Epithelial cell of proximal tubule (primary cell): ENCODE measurements at places on chromosomes 3 and 15. TPM values are rescaled to one million over a fixed set of nuclear protein-coding genes. Genes with fewer than 3 reads are reported as not detected.

The RBPMS2 gene
- 0.36 and 0.58 TPM in 2 replicates for total RNA-seq

The CGNL1 gene
- 2.5 and 3.2 TPM in 2 replicates for total RNA-seq

The HYAL3 gene
- 7.8 and 8.8 TPM in 2 replicates for total RNA-seq

The AMT gene
- 2.3 and 2.5 TPM in 2 replicates for total RNA-seq

The DUOX2 gene
- not detected in 2 replicates for total RNA-seq

GRCh38 chr3:66433522-66433782 lies 67.4 kb downstream of the LRIG1 start:
- DNase-seq, result no peak

DNA sequence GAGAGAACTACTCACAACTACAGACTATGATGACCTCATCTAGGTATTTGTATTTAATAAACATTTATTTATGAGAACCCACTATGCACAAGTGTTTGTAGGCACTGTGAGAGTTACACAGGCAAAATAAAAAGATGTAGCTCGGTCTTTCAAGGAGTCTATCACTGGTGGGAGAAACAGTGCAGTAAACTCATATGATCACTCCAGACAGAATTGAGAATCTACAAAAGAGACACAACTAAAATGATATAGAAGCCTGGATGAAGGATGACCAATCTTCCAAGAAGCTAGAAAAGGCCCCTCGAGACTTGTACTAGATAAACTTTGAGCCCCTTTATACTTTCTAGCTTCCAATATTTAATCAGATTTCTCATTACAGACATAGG lies 70.2 kb upstream of the ZBTB20 start:
- DNase-seq, result no peak

DNA sequence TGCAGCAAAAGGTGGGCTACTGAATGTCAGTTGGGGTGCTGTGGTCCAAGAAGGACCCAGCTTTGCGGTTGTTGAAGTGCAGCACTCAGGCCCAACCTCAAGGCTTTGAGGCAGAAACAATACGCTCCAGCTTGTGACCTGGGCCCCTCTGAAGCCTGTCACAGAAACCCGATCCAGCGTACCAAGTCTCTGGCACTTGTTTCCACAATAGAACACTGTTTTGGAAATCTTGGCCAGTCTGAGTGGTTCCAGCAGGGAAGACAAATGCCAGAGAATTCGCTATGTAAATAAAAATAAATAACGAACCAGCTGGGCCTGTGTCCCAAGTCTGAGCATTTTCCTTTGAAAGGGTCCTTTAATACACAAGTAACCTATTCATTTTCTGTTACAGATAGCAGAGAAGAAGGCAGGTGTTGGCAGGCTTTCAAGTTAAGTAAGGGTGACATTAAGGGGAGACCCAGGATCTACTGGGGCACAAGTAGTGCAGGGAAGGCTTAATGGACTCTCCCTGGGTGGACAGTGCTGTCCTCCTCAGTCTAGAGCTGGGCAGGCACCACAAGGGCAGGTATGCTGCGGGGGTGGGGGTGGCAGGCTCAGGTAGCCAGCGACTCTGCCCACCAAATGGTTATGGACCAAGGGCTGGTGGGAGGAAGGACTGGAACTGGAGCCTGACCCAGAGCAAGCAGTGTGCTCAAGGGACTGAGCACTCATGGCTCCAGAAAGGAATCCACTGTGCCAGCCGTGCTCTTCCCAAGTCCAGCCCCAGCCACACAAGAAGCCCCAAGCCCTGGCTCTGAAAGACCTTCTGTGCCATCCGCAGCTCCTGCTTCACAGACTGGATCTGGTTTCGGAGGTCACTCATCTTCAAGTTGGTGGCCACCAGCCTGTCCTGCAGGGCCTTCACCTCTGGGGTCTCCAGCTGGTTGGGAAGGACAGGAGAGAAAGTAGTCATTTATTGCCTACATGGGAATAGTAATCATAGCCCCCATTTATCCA lies 26.3 kb downstream of the CCDC13 start:
- DNase-seq, result no peak

DNA sequence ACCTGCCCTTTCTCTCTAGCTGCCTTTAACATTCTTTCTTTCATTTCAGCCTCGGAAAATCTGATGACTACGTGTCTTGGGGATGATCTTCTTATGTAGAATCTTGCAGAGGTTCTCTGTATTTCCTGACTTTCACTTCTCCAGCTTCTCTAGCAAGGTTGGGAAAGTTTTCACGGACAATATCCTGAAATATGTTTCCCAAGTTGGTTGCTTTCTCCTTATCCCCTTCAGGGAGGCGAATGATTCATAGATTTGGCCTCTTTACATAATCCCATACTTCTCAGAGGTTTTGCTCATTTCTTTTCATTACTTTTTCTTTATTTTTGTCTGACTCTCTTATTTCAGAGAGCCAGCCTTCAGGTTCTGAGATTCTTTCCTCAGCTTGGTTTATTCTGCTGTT lies 62.1 kb upstream of the CCDC54 start:
- DNase-seq, result no peak

DNA sequence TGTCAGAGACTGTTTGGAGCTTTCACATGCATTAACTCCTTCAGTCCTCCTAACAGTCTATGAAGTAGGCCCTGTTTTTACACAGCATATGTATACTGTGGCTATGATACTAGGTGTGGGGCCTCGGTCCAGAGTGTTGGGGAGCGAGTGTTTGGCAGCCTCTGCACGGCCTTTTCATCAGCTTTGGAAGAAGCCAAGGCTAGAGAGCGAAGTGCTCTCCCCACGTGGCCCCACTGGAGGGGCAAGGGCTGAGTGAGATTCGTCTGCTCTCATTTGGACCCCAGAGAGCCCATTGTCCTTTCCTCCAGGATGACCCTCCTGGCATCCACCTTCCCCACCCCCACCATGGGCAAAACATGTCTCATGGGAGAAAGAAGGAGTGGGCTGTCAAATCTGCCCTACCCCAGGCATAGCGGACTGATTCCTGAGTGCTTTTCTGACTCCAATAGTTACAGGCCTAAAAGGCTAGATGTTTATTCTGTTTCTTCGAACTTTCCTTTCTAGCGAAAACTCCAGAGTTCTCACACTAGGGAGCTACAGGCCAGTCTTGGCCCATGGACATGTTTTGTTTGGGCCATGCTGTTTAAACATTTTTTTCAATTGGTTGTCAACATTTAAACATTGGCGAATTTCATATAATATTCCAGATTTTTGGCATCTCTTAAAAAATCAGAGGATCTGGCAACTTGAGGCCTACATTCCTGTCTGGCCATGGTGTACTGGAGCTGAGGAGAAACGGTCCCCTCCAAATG lies 76.0 kb downstream of the EEFSEC start:
- no peak for DNase-seq

- no peak for DNase-seq
Measured at GRCh38 chr15:28114721-28115622, 15.9 kb upstream of the OCA2 start.

DNA sequence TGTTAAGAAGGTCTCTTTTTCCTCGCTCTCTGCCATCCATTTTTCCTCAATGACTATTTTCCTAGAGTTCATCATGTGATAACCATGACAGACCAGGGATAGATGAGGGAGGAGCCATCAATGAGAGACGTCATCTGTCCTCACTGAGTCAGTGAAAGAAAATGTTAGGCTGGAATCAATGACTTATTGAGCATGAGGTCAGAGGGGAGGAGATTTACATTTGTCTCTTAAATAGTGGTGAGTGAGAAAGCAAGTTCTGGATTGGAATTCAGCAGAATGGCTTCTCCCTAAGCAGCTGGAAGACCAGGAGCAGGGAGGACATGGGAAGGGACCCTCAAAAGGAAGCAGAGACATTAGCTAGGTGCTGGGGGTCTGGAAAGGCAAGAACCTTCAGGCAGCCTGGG lies 28.2 kb upstream of the USP3 start:
- peak; percentile 99 for DNase-seq

- peak; percentile 43 for DNase-seq
Measured at GRCh38 chr3:125194061-125194848, 18.3 kb downstream of the SLC12A8 start.

DNA sequence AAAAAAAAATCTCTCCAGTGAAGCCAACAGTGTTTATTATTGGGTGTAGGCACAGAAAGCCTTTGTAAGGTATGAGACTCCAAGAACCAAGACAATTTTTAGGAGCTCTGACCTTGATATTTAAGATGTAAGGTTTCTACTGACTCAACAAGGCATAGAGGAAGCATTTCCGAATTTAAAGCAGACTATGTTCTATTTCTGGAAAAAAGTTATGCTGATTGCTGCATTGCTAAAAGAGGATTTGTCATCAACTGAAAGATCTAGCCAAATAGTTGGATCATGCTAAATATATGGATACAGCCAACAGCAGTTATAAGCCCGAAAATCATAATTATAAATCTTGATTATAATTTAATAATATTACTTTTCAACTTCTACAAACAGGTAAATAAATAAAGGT lies 53.3 kb upstream of the MELTF start:
- no peak for DNase-seq

DNA sequence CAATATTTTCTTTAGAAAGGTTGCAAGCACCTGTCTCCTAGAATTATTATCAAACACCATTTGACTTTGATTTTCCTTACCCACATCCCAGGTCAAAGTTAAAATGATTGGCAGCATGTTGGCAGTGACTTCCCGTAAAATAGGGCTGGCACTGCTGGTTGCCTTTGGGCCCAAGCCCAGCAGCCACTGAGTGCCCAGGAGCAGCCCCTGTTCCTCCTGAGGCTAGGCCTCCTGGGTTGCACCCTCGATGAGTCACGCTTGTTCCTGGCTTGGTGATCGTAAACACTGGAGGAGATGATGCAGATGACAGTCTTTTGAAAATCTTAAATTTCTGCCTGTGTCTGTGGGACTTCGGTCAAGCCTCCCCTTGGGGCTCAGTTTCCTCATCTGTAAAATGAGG lies 290.0 kb downstream of the TLE3 start:
- DNase-seq, result no peak

DNA sequence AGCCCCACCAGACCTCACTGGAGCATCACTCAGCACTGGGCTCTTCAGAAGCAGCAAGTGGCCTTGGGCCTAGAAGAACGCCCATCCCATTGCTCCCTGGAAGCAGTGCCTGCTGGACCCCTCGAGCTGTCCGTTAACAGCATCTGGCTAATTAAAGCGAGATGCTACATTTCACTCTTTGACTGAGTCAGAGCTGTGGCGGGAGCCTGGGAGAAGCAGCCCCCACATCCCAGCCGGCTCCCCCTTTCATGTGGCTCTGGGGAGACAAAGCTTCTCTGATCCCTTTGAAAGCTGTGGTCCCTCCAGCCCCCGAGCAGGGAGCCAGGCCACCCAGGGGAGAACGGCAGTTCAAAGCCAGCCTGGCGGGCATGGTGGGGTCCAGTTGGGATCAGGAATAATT lies 103.7 kb downstream of the MEGF11 start:
- DNase-seq, result no peak

DNA sequence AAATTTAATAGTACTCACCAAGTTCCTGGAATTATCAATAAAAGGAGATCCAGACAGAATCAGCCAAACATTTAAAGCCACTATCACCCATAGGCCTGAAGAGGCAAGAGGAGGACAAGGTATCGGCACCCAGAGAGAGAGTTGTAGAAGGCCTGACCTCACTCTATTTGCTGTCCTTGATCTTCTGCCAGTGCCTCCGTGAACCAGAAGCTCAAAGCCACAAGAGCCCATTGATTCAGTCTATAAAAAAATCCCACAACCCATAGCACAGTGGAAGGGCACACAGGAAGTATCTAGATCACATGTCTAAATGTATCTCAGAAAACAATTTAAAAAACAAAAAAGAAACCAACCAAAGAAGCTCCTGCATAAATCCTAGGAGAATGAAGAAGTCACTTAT lies 68.6 kb upstream of the FAM174B start:
- DNase-seq, result no peak

DNA sequence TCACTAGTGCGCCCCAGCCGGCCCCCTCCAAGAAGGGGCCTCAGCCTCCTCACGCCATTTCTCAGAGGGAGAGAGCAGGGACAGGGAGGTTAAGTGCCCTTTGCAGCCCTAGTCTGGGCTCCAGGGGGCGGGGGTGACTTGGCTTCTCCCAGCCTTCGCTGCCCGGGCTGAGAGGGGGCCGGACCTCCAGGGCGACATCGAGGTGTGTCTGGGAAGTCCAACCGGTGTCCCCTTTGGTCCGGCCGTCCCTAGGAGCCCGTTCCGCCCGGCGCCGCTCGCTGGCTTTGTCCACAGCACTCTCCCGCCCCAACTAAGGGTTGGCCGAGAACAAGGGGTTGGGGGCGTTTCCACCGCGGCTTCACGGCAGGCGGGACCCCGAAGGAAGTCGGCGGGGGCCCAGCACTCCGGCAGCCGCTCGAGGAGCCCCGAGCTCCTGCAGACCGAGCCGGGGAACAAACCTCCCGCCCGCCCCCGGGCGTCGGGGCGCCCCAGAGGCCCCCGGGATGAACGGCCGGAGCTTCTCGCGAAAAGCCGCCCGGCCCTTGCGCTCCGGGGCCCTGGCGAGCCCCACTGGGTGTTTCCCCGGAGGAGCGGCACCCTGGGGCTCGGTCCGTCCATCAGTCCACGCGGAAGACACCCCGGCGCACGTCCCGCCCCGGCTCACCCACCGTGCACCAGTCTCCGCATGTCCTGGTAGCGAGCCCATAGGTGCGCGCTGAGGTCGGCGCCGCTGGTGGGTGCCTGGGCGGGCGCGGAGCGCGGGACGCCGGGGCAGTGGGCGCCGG lies 627 bp downstream of the NT5DC2 start:
- no peak for DNase-seq

- DNase-seq, result no peak
Measured at GRCh38 chr3:51681453-51681852, 10.4 kb downstream of the TEX264 start.

DNA sequence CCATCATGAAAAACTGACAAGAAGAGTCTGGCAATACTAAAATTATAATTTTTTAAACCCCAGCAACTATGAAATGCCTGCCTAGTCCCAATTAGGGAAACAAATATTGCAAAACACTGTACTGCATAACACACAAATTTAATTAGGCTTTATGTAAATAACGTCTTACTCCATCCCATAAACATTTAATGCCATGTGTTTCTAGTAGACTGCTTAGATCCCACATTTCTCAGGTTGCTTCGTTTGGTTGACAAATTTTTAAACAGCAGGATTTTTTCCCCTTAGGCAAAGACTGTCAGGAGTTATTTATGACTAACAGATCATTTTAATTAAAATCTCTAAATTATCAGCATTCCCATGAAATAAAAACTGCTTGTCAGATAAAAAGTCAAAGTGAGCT lies 29.9 kb downstream of the EIF2AK4 start:
- DNase-seq, result no peak

DNA sequence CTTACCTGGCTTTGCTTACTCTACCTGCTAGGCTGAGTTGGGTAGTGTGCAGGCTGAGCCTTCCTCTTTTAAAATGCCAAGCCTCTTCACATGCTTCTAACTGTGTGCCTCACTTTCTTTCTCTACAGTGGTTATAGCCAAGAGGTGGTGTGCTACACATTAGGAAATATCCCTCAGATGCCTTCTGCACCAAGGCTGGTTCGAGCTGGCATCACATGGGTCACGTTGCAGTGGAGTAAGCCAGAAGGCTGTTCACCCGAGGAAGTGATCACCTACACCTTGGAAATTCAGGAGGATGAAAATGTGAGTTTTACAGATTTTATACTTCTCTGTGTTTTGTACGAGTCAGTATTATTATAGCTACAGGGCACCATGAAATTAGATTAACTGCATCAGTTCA lies 117.8 kb downstream of the GHSR start:
- no peak for DNase-seq

GRCh38 chr3:132553826-132554225 lies 43.2 kb upstream of the ACKR4 start:
- DNase-seq, result no peak

- DNase-seq, result peak; percentile 73
Measured at GRCh38 chr3:136658946-136659682, 93.1 kb downstream of the STAG1 start.
